ENCODE measurements at places on chromosomes 5 and 9.

DNA sequence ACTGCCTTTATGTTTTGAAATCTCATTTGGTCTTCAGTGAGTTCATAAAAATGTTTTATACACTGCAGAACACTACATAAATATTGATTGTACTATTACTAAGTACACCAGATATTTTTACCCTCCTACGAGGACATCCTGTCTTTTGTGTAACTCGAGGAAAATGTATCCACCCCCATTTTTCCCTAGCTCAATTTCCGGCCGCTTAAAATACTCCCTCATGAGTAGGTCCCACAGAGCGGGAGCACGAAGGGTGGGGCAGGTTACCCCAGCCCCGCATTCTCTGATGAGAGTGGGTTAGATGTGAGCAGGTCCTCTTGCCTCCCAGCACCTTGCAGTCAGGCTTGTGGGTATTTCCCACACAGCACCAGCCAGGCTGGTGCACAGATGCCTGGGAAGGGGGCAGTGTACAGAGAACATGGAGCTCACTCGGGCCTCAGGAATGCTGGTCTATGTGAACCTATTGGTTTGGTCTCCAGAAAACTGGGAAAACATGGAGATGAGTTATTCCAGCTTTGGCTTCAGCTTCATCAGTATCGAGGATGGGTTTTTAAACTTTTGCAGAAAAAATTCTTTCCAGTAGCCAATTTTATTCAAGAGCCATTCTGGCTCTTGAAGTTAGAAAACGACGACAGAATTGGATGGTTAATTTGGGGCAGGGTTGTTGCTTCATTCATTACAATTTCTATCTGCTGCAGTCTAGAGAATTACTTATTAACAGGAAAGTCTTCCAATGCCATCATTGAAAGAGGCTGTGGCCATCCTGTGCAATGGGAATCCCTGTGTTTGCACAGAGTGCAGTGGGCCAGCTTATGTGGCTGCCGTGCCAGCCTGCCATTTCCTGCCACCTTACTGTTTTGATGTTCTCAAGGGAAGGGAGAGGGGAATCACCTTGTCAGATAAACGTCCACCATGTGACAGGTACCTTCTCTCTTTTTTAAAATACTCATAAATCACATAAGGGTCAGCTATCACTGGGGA, 73.2 kb downstream of the WDR41 start:
- no peak for DNase-seq

GRCh38 chr9:82531795-82532194, 531.1 kb downstream of the RASEF start:
- no peak for DNase-seq

- DNase-seq: no peak
These were observed 51.3 kb downstream of the SLC46A2 start for GRCh38 chr9:112839331-112839730.

DNA sequence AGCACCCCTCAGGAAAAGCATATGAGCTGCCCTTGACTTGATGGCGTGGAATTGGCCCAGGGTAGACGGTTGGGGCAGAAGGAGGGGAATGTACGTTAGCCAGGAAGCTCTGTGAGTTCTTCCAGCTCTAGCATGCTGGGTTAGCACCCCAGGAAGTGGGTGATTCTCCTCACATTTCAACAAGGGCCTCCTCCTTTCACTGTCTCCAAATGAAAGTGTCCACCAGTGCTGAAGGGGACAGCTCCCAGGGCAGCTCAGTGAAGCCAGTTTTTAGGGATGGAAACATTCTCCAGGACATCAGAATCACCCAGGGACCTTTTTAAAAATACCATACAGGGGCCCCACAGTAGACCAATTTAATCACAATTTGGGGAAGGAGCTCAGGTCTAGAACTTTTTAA, 17.2 kb upstream of the AFAP1L1 start:
- no peak for DNase-seq

- DNase-seq: no peak
These were observed 109.9 kb upstream of the EMB start for GRCh38 chr5:50550993-50551392.

- DNase-seq: no peak
These were observed 9.9 kb upstream of the CSNK1G3 start for GRCh38 chr5:123502120-123502519.

- DNase-seq: no peak
These were observed 97.7 kb downstream of the IQGAP2 start for GRCh38 chr5:76500633-76501393.

- peak; percentile 62 for DNase-seq
These were observed 148.2 kb downstream of the GIN1 start for GRCh38 chr5:102971676-102972293.

DNA sequence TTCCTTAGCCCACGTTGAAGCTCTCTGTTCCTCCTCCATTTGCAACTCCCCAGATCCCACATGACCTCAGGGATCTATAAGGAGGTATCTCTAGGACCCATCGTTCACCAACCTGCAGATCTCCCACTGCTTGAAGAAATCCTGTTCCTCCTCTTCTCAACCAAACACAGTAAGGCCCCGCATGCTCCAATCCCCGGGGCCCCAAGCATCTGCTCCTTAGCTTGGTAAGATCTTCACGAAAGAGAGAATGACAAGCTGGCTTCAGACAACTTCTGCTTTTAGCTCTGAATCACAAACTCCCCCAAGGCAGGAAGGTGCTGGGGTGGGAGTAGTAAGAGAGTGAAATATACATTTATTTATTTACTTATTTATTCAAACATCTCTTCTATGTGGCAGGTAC, 33.0 kb upstream of the ARHGAP26 start:
- no peak for DNase-seq

DNA sequence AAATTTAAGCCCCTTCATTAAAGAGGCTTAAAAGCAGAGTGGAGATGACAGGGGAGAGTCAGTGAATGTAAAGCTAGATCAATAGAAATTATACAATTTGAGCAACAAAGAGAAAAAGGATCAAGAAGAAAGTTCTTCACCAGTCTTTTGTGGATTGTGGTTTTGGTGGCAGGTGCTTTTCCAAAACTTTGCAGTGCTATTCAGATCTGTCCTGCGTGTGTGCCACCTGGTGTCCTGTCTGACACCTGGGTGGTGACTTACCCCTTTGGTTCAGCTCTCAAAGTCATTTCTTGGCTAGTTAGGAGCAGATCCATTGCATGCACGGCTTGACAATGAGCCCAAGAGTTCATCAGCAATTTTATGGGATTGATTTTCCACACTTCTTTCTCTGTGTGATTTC, 69.4 kb downstream of the SREK1 start:
- no peak for DNase-seq

DNA sequence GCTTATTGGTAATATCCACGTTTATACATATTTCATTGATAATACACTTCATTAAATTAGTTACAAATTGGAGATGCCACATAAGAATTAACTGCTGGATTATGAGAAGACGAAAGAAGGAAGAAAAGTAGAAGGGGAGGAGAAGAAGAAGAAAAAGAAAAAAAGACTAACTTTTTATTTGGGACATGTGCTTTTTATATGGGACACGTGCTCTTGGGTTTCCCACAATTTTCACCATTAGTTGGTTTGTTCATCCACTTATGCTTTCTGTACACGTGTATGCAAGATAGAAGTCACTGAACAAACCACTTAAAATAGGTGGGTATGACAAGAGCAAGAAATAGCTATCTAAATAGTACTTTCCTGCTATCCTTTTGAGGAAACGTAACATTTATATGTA, 98.6 kb downstream of the MRPS30 start:
- DNase-seq: no peak

- DNase-seq: peak; percentile 10
These were observed 34.5 kb downstream of the COL15A1 start for GRCh38 chr9:98978231-98978681.

GRCh38 chr9:447230-448025, 232.8 kb downstream of the DOCK8 start:
- peak; percentile 18 for DNase-seq

DNA sequence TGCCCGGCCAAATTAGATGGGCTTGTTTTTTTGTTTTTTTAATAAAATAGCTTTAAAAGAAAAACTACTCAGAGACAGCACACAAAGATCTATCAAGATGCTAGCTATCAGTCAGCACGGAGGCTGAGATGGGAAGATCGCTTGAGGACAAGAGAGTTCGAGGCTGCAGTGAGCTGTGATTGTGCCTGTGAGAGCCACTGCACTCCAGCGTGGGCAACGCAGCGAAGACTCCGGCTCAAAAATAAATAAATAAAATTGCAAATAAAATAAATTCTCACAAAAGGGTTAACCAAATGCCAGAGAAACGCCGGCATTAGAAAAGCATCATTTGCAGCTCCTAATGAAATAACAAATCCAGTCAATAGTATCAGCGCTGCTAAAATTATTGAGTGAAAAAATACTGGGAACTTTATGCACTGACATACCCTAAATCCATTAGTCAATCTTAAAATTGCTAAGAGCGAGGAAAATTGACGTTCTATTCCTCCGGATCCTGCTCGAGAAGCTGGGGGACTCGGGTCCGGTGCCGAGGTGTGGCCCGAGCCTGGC, 681 bp downstream of the CPLANE1 start:
- peak; percentile 38 for DNase-seq

GRCh38 chr5:100647461-100648230, 112.5 kb downstream of the FAM174A start:
- peak; percentile 27 for DNase-seq

DNA sequence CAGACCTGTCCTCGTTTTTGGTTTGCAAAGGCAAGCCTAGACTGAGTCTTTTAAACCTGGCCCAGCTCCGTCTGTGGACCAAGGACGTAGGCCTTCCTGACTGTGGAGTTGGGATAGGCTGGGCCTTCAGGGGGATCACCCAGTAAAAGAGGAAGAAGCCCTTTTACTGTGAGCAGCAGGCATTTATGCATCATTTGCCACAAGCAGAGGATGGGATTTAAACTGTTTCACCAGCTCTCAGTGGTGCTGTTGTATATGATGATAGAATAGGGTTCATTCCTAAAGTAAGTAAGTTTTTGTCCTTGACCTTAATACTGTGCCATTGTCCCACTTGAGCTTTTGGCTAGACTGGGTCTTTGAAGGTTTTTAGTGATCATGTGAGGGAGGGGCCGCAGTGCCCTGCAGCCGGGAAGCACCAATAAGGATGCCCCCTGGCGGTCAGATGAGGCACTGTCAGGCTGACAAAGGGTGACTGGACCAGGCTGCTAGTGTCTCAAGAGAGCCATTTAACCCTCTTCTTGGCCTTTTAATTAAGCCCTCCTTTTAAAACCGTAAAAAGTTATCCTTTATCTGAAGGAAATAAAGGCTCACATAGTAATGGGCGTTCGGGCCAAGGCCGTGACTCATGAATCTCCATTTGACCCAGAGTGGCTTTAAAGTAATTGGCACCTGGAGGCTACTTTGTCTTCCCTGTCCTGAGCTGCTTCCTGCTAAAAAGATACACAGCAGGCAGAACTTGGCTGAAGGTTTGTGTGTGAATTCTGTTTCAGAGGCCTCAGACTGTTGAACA, 74.0 kb downstream of the UBAP1 start:
- DNase-seq: peak; percentile 68

DNA sequence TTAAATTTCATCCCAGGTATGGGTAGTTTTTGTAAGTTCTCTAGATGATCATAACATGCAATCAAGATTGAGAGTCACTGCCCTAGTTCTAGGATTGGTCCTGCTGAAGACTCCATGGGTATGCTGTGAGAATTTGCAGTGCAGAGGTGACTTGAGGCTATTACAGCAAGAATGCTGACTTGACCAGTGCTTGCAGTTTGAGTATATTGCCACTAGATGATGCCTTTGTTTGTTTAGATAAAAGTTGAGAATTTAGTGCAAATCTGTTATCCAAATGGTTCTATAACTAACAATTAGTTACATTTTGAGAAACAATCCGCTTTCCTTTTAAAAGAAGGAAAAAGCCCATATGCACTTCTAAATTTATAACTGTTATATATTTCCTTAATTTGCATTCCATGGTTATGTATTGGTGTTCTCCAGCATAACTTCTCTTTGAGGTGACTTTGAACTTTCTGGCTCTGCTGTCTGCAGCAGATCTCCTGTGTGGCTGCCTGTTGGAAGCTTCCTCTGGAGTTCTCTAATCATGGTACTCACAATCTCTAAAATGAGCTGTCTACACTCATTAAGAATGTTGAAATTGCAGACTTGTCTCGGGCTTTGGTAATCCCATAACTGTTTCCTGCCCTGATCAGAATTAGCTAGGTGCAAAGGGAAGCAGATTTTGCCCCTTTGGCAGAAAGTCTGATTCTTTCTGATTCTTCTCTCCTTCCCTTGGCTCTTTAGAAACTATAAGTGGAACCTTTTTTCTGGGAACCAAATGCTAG, 24.9 kb downstream of the MELK start:
- peak; percentile 82 for DNase-seq

DNA sequence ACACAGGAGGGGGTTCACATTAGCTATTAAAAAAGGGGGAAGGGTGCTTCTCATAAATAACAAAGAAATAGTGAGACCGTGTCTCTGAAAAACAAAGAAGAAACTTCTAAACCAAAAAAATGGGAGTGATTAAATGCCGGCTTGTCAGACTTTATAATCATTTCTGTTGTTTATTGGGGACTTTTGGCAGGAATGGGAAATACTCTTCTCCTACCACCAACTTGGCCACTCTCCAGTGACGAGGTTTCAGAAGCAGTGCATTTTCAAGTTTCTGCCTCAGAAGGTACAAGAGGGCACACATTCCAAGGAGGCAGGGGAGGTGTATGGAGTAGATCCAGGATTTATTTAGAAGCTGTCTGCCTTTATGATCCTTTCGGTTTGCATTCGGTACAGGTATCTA, 46.2 kb downstream of the LIX1 start:
- no peak for DNase-seq
